ENCODE measurements at places on chromosomes 1 and 21. TPM values are rescaled to one million over a fixed set of nuclear protein-coding genes. Genes with fewer than 3 reads are reported as not detected.
A peak's percentile ranks its signal among the peaks of the same experiment; 100 is the strongest.

DNA sequence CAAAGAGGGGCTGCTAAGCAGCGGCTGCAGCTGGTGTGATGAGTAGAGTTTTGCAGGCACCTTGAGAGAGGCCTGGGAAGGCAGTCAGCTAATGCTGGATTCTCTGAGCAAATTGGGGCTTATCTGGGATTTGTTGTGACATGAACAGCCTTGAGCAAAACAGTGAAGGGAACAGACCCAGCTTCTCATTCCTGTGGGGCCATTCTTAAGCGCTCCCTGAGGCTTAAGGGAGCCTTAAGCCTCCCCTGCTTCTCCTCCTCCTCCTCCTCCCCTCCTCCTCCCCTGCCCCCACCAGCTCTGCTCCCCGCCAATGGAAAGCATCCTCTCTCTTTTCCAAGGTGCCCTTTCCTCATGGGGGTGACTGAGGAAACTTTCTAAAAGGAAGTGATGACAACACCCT, 21.3 kb downstream of the HMGCS2 start:
- no peak overlapping the region for H3K27ac ChIP-seq
- peaks cover 11% of the 10 kb centered on the region for H3K36me3 ChIP-seq
- H3K4me3 ChIP-seq: no peak overlapping the region
- H3K27me3 ChIP-seq: peaks cover 1% of the 10 kb centered on the region
- peaks cover 22% of the 10 kb centered on the region for H3K4me1 ChIP-seq

PEF1 gene
- total RNA-seq: 61.9 TPM

EYA3 gene
- total RNA-seq: 34.6 TPM

DNA sequence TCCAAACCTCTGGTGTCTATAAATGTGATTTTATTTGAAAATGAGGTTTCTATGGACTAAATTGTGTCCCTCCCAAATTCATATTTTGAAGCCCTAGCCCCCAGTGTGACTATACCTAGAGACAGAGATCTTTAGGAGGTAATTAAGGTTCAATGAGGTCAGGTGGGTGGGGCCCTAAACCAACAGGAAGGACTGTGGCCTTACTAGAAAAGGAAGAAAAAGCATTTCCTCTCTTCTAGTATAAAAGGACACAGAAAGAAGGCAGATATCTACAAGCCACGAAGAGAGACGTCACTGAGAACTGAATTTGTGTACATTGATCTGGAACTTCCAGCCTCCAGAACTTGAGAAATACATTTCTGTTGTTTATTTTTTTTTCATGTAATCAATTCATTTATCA, 123.1 kb upstream of the RUNX1 start:
- peak; percentile 61 for DNase-seq
- no peaks in the 10 kb centered on the region for H3K27me3 ChIP-seq
- peaks cover 27% of the 10 kb centered on the region for H3K4me1 ChIP-seq
- H3K36me3 ChIP-seq: no peaks in the 10 kb centered on the region
- H3K27ac ChIP-seq: peak overlapping the region; percentile 4
- H3K4me3 ChIP-seq: no peak overlapping the region

DNA sequence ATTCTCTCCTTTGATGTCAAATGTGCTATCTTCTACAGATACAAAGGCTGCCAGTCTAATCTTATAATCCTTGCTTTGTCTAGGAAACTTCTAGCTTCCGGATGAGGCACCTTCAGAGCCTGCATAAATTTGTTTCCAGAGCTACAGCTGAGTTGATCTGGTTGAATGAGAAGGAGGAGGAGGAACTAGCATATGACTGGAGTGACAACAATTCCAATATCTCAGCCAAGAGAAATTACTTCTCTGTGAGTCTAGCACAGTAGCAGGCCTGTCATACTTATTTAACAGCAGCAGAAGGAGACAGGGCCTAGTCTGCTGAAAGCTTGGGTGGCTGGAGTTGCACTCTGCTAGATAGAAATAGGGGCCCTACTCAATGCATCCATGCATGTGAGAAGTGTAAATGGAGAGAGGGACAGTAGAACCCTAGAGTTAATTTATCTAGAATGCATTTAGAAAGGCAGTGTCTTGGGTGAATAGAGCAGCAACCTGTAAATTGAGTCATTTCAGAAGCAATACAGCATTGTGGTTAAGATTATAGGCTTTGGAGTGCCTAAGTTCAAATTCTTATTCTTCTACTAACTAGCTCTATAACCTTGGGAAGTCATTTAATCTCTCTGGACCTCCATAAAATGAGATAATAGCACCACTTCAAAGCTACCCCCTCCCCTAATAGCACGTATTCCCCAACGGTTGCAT, 89.0 kb downstream of the MACF1 start:
- no peak overlapping the region for H3K27ac ChIP-seq
- H3K4me1 ChIP-seq: peaks cover 6% of the 10 kb centered on the region
- DNase-seq: no peak
- H3K4me3 ChIP-seq: no peak overlapping the region
- H3K36me3 ChIP-seq: peaks cover 61% of the 10 kb centered on the region

DNA sequence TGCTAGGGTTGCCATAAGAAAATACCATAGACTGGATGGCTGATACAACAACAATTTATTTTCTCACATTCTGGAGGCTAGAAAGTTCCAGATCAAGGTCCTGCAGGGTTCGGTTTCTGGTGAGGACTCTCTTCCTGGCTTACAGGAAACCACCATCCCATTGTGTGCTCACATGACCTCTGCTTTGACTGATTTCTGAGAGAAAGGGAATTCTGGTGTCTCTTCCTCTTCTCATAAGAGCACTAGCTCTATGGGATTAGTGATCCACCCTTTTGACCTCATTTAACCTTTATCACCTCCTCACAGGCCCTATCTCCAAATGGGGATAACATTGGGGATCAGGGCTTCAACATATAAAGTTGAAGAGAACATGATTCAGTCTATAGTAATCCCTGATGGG, 47.5 kb downstream of the MRPL39 start:
- H3K4me3 ChIP-seq: peak overlapping the region; percentile 83
- peak overlapping the region; percentile 98 for H3K27ac ChIP-seq
- no peak for DNase-seq
- peaks cover 56% of the 10 kb centered on the region for H3K4me1 ChIP-seq
- H3K27me3 ChIP-seq: no peaks in the 10 kb centered on the region
- H3K36me3 ChIP-seq: peaks cover 46% of the 10 kb centered on the region

CRABP2 gene
- 0.90 TPM for total RNA-seq

AXDND1 gene
- 0.27 TPM for total RNA-seq

DNA sequence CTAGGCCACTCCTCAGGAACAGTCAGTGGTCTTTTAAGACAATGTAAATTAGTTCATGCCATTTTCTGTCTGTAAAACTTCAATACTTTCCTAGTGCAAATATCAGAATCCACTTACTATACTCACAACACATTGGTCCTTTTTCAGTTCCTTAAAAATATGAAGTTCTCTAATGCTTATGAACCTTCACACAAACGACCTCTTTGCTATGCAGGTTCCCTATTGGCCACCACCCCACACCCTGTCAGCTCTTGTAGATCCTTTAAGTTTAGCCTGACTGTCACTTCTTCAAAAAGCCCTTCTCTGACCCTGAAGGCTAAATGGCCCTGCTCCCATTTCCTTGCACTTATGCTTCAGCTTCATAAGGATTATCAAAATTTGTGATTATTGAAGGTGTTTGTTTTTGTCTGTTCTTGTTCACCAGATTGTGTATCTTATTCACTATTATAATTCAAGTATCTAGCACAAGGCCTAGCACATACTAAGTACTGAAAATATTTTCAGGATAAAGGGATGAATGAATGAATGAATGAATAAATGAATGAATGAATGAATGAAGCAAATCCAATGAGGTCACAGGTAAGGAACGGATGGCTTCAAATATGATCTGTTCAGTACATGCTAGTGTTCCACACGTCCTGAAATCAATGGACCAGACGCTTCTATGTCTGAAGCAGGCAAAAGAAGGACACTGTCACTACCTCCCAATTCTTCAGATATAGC, 373.9 kb downstream of the VAV3 start:
- no peak overlapping the region for H3K27ac ChIP-seq
- no peaks in the 10 kb centered on the region for H3K27me3 ChIP-seq
- peaks cover 12% of the 10 kb centered on the region for H3K4me1 ChIP-seq
- DNase-seq: no peak

DNA sequence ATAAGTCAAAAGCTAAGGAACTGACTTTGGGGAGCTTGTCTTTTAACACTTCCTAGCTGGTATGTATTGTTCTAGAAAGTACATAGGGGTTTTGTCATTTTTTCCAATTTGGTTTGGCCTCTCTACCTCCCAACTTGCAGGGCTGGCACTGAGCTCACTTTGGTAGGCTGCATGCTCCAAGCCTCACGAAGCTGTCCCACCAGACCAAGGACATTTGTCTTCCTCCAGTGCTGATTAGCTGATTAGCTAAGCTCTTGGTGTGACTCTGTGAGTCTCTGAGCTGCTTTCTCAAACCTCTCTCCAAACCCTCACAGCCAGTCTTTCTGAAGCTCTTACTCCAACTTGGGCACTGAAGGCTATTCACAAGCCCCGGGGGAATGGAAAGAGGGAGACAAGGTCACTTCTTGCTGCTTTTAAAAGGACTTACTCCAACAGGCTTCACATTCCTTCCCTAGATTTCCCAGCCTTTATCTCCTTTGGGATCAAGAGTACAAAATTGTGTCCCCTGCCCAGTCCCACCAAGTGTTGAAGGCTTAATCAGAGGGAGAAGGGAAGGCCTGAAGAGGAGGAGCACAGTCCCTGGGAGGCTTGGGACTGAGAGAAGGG, 893 bp upstream of the CFAP45 start:
- no peak overlapping the region for H3K4me3 ChIP-seq
- H3K36me3 ChIP-seq: no peaks in the 10 kb centered on the region
- H3K4me1 ChIP-seq: no peaks in the 10 kb centered on the region
- H3K27ac ChIP-seq: no peak overlapping the region
- no peak for DNase-seq

HES2 gene
- 0.29 TPM for total RNA-seq

GRCh38 chr1:230809256-230809990, 58.9 kb downstream of the C1orf198 start:
- peaks cover 4% of the 10 kb centered on the region for H3K27me3 ChIP-seq
- H3K4me1 ChIP-seq: no peaks in the 10 kb centered on the region
- no peak overlapping the region for H3K4me3 ChIP-seq

DNA sequence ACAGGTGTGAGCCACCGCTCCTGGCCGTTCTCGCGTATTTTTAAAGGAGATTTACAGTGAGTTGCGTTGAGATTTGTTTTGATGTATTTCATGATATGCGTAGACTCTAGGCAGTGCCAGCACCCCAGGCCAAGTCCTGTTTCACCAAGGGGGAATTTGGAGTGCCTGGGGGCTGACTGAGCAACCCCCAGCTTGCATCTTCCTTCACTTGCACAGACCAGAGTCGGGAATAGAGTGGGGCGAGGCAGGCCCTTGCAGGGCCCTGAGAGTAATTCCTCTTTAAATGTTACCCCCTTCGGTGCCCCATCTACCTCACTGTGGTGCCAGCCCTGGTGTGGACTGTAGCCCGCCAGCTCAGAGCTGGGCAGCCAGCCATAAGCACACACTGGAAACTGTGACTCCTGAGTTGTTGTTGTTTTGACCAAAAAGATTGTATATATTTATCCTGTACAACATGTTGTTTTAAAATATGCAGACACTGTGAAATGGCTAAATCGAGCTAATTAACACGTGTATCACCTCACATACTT, 269.5 kb downstream of the NPHP4 start:
- DNase-seq: no peak
- no peaks in the 10 kb centered on the region for H3K36me3 ChIP-seq
- H3K27me3 ChIP-seq: no peaks in the 10 kb centered on the region
- H3K27ac ChIP-seq: no peak overlapping the region

SPRR2A gene
- total RNA-seq: not detected

DNA sequence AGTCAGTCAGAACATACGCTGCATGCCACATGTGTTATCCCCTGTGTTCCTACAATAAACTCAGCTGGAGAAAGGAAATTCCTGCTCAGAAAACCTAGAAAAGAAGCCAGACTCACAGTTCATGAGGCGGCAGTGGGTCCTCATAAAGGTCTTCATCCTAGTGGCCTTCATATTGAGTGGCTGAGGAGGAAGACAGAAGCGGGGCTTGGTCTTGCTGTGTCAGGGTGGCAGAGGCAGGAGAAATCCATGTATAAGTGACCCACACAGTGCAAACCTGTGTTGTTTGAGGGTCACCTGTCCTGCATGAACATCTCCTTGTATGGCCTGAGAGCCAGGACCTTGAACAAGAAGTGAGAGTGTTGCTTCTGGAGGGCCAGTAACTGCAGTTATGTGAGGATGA, 4.0 kb upstream of the WNT3A start:
- peaks cover 5% of the 10 kb centered on the region for H3K4me1 ChIP-seq
- H3K4me3 ChIP-seq: no peak overlapping the region
- no peaks in the 10 kb centered on the region for H3K36me3 ChIP-seq
- peaks cover 38% of the 10 kb centered on the region for H3K27me3 ChIP-seq

GRCh38 chr1:200139661-200140250, 112.2 kb downstream of the NR5A2 start:
- DNase-seq: peak; percentile 45
- H3K27ac ChIP-seq: no peak overlapping the region
- no peaks in the 10 kb centered on the region for H3K27me3 ChIP-seq
- H3K4me1 ChIP-seq: no peaks in the 10 kb centered on the region
